Astrocyte of the cerebellum (primary cell): ENCODE measurements at places on chromosomes 7 and 10.

- DNase-seq: no peak
Measured at GRCh38 chr7:47521011-47521795, 60.7 kb downstream of the TNS3 start.

DNA sequence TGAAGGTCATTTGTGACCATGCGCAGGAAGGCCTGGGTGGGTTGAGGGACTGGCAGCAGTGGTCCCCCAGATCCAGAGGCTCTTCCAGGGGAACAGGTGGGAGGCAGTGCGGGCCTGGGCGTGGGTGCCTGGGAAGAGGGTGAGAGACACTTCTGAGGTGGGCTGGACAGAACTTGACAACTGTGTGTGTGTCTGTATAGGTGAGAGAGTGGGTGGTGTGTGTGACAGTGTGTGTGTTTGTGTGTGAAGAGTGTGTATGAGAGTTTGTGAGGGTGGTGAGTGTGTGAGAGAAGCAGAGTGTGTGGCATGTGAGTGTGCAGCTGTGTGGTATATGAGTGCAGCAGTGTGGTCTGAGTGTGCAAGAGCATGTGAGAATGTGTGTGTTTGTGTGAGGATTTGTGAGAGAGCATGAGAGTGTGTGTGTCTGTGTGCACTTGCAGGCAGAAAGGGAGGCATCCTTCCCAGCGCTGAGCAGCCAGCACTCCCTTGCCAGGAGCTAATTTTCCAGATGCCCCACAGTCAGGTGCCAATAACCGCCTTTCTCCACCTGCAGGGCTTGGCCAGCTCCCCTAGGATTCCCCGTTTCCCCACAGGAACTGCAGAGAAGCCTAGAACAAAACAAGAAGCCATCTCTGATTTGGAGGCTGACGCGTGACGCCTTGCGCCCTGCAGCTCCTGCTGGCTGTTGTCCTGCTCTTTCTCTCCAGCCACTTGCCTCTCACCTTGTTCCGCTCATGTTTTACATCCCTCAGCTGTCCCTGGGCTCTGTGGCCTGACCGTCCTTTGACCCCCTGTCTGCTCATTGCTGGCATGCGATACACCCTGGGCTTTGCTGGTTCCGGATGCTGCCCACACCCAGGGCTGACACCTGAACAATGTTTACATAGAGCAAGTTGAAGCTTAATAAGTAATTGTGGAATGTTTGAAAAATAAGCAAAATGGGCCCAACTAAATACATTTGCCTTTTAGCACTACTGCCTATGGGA lies 88.0 kb downstream of the TMEM178B start:
- DNase-seq: no peak

- DNase-seq: no peak
Measured at GRCh38 chr7:50362712-50363282, 58.3 kb downstream of the IKZF1 start.

- DNase-seq: no peak
Measured at GRCh38 chr7:155203059-155203881, 94.4 kb upstream of the INSIG1 start.

DNA sequence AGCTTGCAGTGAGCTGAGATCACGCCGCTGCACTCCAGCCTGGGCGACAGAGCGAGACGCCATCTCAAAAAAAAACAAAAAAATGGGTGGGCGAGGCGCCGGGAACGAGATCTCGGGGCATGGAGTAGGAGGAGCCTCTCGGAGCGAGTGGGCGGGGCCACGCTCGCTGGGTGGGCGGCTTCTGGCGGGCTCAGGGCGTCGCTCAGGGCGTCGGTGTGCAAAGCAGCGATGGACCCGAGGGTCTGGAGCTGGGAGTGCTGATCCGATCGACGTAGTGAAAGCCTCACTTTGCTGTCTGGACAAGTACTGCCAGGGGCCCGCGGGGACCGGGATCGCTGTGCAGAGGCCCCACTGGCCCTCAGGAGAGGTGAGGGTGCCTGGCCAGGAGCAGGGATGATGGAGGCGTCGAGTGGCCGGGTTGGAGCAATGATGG lies 22.6 kb upstream of the AMZ1 start:
- DNase-seq: no peak
